ENCODE measurements at places on chromosomes 7 and 10. TPM values are rescaled to one million over a fixed set of nuclear protein-coding genes. Genes with fewer than 3 reads are reported as not detected.

HTR5A gene
- 0.06 TPM for polyA plus RNA-seq

COL26A1 gene
- not detected for polyA plus RNA-seq

PRSS37 gene
- not detected for polyA plus RNA-seq

ARHGAP12 gene
- polyA plus RNA-seq: 18.2 TPM

ZNF117 gene
- polyA plus RNA-seq: 0.58 TPM

FOXP2 gene
- polyA plus RNA-seq: 4.3 TPM

GET4 gene
- 48.3 TPM for polyA plus RNA-seq

TRPV6 gene
- not detected for polyA plus RNA-seq

SPDYE2 gene
- 0.13 TPM for polyA plus RNA-seq

KCNMA1 gene
- 47.4 TPM for polyA plus RNA-seq

OR13A1 gene
- not detected for polyA plus RNA-seq

NRG3 gene
- polyA plus RNA-seq: not detected

EIF5AL1 gene
- polyA plus RNA-seq: 0.96 TPM

TCAF2 gene
- polyA plus RNA-seq: 0.53 TPM
